RWPE2 (cell line): ENCODE measurements at places on chromosomes 12 and 14.

DNA sequence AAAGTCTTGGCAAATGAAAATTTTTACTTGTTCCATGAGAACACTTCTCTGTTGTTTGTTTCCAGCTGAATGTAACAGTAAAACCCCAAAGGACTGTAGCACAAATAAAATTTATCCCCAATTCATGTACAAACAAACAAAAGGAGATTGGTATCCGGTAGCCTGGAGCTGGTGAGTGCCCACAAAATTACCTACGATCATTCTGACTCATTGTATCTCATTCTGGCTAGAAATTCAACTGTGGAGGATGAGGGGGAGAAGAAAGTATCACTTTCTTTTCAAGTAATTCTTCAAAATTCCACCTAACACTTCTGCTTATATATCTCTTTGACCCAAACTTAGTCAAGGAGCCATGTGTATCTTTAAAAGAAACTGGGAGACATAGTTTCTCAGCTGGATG, 268.5 kb downstream of the ALG10B start:
- no peaks in the 10 kb centered on the region for H3K36me3 ChIP-seq
- no peaks in the 10 kb centered on the region for H3K27me3 ChIP-seq
- H3K4me1 ChIP-seq = peaks cover 7% of the 10 kb centered on the region
- no peak overlapping the region for H3K27ac ChIP-seq
- H3K4me3 ChIP-seq = no peak overlapping the region
- DNase-seq = no peak

DNA sequence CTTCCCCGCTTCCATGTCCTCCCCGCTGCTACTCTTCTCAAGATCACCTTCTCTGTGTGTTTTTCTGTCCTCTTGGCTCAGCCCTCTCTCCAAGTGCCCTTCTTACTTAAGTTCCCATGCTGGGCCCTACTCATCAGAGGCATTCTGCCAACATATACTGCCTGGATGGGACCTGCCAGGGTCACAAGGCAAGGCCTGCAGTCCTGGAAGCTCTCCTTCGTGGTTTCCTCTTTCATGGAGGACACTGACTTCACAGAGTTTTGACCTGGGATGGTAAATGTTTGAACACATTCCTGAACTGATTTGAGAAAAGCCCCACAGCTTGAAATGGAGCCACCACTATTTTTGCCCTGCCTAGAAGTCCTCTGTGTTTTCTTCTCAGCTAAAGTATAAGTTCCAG, 140.9 kb downstream of the TMEM30B start:
- H3K4me1 ChIP-seq = peaks cover 8% of the 10 kb centered on the region
- H3K36me3 ChIP-seq = no peaks in the 10 kb centered on the region
- no peak for DNase-seq
- H3K27ac ChIP-seq = no peak overlapping the region
- H3K4me3 ChIP-seq = no peak overlapping the region

DNA sequence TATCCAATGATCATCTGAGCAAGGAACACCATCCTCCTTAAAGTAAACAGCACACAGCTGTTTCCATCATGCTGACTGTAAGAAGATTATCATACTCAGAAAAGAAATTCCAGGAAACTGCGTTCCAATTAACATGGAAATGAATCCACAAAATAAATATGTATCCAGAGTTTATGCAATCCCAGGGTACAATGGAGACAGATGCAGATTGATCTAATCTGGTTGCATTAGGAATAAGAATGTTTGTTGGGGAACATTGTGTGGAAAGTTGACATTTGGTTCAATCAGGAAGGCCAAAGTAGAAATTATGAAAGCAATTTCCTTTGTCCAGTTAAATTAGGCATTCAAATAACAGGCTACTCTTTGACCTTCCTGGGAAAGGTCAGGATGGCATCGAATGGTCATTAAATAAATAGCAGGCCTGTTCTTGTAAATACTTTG, 236.9 kb upstream of the AMIGO2 start:
- no peak for DNase-seq
- no peak overlapping the region for H3K4me3 ChIP-seq
- no peaks in the 10 kb centered on the region for H3K27me3 ChIP-seq
- no peak overlapping the region for H3K27ac ChIP-seq
- no peaks in the 10 kb centered on the region for H3K36me3 ChIP-seq

- no peaks in the 10 kb centered on the region for H3K36me3 ChIP-seq
- H3K27me3 ChIP-seq = no peaks in the 10 kb centered on the region
- H3K4me3 ChIP-seq = no peak overlapping the region
- no peak overlapping the region for H3K27ac ChIP-seq
- peaks cover 3% of the 10 kb centered on the region for H3K4me1 ChIP-seq
- no peak for DNase-seq
Measured at GRCh38 chr14:71163050-71163841, 256.0 kb downstream of the PCNX1 start.

DNA sequence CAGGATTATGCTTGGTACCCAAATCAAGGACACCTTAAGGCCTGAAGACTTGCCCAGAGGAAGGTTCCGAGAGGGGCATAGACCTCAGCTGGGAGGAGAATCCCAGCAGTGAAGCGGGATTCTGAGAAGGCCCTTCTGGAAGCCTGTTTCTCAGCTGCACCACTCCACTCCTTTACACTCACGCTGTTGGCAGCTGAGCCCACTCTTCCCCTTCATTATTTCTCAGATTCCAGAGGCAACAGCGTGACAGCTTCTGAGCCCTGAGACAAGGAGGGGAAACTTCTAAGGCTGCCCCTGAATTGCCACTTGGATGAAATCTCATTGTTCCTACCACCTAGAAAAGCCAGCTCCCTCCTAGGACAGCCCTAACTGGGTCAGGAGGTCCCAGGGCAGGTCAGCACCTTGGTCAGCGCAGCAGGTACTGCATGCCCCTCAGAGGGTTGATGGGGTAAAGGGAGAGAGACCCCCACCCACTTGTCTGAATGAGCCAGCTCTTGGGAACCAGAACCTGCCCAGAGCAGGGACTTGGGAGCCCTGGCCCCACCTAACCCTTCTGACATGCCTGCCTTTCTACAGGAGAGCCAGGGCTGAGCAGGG, 53.9 kb downstream of the ISCA2 start:
- no peak overlapping the region for H3K4me3 ChIP-seq
- no peak for DNase-seq
- peaks cover 2% of the 10 kb centered on the region for H3K4me1 ChIP-seq
- no peak overlapping the region for H3K27ac ChIP-seq
- no peaks in the 10 kb centered on the region for H3K27me3 ChIP-seq

DNA sequence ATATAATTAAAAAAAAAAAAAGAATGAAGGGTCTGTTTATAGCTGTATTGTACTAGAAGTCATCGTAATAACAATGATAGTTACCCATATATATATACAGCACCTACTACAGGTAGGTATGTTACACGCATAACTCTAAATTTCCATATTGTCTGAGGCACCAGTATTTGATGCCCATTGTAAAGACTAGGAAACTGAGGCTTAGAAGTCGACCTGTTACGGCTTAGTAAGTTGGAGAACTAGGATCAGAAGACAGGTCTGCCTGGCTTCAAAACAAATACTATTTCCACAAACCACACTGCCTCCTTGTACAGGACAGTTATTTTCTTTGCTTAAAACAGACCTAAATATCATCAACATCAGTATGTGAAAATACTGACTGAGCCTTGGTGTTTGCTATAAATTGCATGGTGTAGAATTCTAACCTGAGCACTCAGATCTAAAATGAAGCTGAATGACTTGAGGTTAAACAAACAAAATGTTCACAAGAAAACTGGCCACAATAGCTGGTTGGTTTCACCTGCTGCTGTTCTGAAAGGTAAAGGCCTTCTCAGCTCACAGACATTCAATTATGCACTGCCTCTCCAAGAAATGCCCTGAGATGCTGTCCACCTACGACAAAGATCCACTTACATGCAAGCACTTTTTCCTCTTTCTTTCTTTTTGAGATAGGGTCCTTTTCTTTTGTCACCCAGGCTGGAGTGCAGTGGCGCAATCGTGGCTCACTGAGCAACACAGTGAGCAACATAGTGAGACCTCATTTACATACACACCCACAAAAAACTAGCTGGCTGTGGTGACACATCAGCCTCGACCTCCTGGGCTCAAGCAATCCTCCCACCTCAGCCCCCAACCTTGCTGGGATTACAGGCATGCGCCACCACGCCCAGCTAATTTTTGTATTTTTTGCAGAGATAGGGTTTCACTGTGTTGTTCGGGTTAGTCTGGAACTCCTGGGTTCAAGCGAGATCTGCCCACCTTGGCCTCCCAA, 35.7 kb downstream of the SSH1 start:
- H3K27ac ChIP-seq = peak overlapping the region; percentile 99
- H3K36me3 ChIP-seq = peaks cover 97% of the 10 kb centered on the region
- peaks cover 43% of the 10 kb centered on the region for H3K4me1 ChIP-seq
- no peak overlapping the region for H3K4me3 ChIP-seq
- DNase-seq = no peak

DNA sequence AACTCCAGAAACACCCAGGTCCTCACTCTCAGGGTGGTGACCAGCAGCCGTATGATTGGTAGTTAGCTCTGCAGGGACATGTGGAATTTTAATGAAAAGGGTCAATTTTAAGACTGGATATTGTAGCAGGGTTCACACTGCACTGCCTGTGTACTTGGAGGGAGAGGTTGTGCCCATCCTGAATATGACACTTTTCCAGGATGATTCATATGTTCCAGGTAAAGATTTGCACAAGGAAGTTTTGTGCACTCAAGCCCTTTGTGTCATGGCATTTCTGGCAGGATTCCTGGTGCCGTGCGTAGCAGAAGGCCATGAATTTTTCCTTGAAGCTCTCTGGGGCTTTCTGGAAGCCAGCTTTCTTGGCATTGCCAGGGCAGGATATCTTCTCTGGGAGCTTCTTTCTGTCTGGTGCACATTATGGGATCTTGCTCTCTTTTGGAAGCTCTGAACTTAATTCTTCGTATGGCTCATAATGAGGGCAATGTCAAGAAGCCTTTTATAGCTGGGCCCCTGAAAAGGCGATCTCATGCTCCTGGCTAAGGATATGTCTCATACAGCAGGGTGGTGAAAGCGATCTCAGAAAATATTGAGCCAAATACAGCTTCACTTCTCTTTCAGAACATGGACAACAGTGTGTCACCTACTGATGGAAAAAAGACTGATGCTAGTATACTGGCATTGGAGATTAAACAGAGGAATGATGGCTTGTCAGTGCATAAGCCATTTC, 1133.9 kb downstream of the AACS start:
- H3K4me1 ChIP-seq = peaks cover 19% of the 10 kb centered on the region

DNA sequence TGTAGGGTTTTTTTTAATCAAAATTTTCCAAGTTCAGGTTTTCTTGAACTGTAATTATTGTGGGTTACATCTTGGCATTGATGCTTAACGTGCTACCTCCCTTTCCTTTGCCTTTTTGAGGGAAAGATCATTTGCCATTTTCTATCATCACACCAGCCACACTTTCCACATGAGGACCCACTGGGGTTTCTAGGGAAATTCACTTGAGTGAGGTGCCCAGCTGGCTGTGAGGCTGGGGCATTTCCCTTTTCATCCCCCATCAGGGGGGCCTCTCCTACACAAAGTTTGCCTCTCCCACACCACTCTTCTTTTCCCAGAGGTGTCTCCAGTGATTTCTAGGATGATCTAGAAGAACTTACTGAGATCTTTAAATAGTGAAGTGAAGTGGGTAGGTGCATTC, 335.7 kb downstream of the BMP4 start:
- peaks cover 11% of the 10 kb centered on the region for H3K27me3 ChIP-seq
- no peaks in the 10 kb centered on the region for H3K36me3 ChIP-seq
- no peak overlapping the region for H3K4me3 ChIP-seq
- H3K4me1 ChIP-seq = no peaks in the 10 kb centered on the region

- H3K36me3 ChIP-seq = no peaks in the 10 kb centered on the region
- DNase-seq = no peak
- no peaks in the 10 kb centered on the region for H3K4me1 ChIP-seq
- H3K27me3 ChIP-seq = no peaks in the 10 kb centered on the region
Measured at GRCh38 chr14:89266754-89267153, 150.3 kb downstream of the FOXN3 start.

- H3K4me1 ChIP-seq = peaks cover 57% of the 10 kb centered on the region
- no peak overlapping the region for H3K4me3 ChIP-seq
- no peak for DNase-seq
- peaks cover 39% of the 10 kb centered on the region for H3K36me3 ChIP-seq
Measured at GRCh38 chr12:122876731-122877130, 19.2 kb downstream of the VPS37B start.

- peak overlapping the region; percentile 93 for H3K27ac ChIP-seq
- DNase-seq = no peak
- H3K36me3 ChIP-seq = no peaks in the 10 kb centered on the region
- H3K4me1 ChIP-seq = peaks cover 71% of the 10 kb centered on the region
Measured at GRCh38 chr12:46676797-46677520, 148.8 kb downstream of the SLC38A4 start.

- no peaks in the 10 kb centered on the region for H3K27me3 ChIP-seq
- no peak overlapping the region for H3K4me3 ChIP-seq
- no peaks in the 10 kb centered on the region for H3K36me3 ChIP-seq
- H3K4me1 ChIP-seq = no peaks in the 10 kb centered on the region
- H3K27ac ChIP-seq = no peak overlapping the region
Measured at GRCh38 chr12:26846416-26846815, 13.4 kb upstream of the ITPR2 start.

DNA sequence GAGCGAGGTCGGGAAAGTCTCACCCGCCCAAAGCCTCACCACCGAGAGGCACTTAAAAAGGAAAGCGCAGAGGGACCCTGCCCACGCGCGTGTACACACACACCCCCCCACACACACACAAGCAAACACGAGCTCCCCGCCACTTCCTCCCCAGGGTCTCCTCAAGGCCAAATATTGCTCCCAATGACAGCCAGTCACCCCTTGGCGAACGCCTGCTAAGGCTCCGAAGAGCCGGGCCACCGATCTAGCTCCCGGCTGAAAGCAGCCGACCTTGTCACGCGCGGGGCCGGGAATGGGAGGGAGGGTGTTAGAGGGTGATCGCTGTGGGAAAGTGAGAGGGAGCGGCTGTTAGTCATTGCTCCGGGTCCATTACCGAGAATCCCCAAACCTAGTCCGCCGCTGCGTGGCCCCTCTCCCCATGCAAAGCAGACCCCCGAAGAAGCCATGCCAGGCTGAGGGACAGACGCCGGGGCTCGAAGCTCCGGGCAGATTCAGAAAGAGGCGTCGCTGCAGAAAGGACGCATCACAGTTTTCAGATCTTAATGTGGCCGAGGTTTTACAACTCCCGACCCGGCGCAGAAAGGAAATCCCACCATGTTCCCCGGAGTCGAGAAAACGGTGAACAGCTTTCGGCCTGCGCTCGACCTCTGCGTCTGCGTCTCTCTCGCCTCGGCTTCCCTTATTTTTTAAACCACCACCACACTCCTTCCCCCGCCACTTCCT, 2.6 kb downstream of the BMP4 start:
- H3K4me3 ChIP-seq = peak overlapping the region; percentile 40
- no peaks in the 10 kb centered on the region for H3K36me3 ChIP-seq
- peak; percentile 69 for DNase-seq
- H3K4me1 ChIP-seq = no peaks in the 10 kb centered on the region
